Fibroblast of the aortic adventitia (primary cell): ENCODE measurements at places on chromosomes 5 and 9.

DNA sequence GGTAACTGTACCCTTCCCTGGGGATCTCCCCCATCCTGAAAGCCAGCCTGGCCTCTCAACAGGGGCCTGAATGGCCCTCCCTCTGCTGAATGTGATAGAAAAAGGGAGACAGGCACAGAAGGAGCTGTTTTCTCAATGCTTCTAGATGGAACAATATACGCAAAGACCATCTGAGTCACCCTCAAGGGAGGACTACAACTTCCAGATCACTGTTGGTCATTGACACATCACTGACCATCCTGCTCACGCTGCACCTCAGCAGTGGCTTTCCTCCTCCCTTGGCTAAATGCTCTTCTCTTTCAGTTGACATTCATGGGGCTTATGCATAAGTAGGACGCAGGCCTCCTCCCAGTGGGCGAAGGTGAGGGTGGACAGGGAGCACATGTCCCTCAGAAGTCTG, 112.2 kb upstream of the SHB start:
- DNase-seq = no peak

GRCh38 chr9:99365233-99365980, 143.3 kb downstream of the SEC61B start:
- peak; percentile 30 for DNase-seq

DNA sequence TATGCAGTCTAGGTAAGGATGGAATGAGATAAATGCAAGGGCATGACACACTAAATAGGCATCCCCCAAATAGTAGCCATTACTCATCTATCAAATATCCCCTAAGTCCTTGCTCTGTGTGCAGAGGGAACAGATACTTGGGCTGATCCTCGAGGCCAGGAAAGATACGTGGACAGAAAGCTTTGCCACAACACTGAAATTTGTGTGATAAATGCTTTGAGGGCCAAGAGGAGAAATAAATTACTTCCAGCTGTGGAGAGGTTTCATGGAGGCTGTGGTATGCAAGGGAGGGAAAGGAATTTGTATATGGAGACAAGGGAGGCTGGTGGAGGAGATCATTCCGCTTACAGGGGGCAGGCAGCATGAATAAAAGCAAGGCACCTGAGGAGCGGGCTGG, 18.5 kb downstream of the ATOX1 start:
- peak; percentile 98 for DNase-seq

DNA sequence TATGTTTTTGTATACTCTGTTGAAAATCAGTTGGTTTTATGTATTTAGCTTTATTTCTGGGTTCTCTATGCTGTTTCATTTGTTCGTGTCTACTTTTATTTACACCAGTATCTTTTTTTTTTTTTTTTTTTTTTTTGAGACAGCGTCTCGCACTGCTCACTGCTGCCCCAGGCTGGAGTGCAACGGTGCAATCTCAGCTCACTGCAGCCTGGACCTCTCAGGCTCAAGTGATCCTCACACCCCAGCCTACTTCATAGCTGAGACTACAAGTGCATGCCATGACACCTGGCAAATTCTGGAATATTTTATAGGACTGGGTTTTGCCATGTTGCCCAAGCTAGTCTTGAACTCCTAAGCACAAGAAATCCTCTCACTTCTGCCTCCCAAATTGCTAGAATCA, 869.4 kb upstream of the CDH6 start:
- DNase-seq = no peak
